ENCODE measurements at places on chromosomes 5 and 9.

- no peak for DNase-seq
These were observed 135.1 kb downstream of the SIL1 start for GRCh38 chr5:139062910-139063663.

GRCh38 chr9:125536167-125536772, 170.7 kb downstream of the MAPKAP1 start:
- DNase-seq, result no peak

DNA sequence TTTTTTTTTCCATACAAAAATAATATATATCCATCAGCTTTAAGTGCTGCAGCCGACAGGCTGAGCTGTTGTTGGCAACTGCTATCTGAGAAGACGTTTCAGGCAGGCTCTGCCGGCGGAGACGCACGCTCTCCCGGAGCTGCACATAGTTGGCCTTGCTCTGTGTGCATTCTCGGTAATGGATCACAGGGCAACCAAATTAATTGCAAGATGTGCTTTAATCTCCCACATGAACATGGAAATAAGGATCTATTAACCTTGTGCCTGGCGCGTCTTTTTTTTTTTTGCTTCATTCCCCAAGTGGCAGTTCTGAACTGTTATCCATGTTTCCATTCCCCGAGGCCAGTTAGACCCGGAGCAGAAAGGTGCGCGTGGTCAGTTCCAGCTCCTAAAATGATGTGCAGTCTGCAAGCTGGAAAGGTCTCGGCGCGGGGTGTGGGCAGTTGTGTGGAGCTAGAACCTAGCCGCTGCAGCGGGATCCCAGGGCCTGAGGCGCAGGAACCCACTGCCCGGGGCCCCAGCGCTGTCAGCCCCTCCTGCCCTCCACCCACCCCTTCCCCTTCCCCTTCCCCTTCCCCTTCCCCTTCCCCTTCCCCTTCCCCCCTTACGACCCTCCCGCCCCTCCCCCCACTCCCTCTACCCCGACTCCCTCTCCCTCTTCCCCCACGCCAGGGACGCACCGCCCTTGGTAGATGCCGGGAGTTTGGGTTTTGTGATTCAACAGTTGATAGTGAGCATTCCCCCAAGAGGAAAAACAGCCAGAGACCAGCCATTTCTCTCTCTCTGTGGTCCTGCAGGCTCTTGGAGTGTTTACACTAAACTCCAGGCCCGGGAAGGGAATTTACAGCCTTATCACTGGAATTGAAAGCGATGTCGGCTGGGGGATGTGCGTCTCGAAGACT, 137.8 kb downstream of the CEP120 start:
- DNase-seq, result peak; percentile 75

GRCh38 chr5:134844252-134844651, 1.5 kb upstream of the C5orf24 start:
- DNase-seq, result no peak

- peak; percentile 9 for DNase-seq
These were observed 309.6 kb downstream of the EPB41L4A start for GRCh38 chr5:112109331-112110007.

DNA sequence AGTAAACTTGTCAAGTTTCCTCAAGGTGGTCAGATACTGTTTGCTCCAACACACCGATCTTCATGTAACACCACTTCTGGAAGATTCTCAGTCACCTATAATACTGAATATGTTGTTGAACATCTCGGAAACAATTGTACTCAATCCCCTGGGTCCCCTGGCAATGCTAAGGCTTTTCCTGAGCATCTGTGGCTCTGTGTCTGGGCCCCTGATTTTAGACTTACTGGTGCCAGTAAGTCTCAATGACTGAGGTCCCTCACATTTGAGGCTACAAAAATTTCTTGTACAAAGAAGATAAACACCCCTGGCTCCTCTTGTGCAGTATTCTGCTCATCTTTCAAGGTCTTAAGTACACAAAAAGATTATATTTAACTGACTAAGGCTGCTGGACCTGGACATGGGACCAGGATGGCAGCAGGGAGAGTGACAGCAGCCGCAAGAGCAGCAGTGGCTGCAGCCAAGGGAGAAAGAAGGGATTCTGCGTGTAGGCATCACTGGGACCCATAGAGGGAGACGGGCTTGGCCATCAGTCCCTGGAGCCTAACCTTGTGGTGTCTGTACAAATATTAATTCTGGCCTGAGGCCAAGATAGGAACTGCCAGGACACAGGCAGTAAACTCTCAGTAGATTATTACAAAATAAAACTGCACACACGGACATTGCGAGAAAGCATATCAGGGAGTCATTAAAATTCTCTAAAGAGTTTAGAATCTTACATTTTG, 49.0 kb upstream of the TNPO1 start:
- DNase-seq, result peak; percentile 3

DNA sequence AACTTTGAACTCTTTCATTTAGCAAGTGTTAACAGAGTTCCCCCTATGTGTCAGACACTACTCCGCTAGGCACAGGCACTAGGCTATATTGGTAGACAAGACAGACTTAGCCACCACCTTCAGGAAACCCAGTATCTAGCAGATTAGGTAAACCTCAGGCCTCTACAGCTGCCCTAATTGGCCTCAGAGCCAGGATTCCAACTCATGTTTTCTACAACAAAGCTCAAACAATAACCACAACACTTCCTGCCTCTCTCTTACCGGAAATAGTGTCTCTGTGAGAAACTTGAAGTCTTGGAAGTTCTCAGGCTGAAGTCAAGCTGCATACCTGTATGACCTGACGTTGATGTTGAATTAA, 116.6 kb upstream of the SLC44A1 start:
- DNase-seq, result no peak

DNA sequence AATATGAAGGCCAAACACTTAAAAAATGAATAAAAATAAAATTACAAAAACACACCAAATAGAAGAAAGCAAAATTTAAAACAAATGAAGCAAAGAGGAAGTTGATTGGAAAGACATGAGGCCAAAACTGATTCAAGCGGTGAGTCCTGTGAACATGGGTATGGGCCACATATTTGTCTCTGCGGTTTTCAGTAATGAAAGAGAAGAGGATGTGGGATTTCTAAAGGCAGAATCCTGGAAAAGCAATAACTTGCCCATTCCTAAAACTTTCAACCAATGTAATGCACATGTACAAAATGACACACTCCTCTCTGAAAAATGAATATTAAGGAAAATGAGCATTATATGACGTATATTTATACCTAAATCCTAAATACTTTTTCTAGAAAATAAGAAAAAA, 263.7 kb downstream of the SEMA5A start:
- DNase-seq, result no peak

DNA sequence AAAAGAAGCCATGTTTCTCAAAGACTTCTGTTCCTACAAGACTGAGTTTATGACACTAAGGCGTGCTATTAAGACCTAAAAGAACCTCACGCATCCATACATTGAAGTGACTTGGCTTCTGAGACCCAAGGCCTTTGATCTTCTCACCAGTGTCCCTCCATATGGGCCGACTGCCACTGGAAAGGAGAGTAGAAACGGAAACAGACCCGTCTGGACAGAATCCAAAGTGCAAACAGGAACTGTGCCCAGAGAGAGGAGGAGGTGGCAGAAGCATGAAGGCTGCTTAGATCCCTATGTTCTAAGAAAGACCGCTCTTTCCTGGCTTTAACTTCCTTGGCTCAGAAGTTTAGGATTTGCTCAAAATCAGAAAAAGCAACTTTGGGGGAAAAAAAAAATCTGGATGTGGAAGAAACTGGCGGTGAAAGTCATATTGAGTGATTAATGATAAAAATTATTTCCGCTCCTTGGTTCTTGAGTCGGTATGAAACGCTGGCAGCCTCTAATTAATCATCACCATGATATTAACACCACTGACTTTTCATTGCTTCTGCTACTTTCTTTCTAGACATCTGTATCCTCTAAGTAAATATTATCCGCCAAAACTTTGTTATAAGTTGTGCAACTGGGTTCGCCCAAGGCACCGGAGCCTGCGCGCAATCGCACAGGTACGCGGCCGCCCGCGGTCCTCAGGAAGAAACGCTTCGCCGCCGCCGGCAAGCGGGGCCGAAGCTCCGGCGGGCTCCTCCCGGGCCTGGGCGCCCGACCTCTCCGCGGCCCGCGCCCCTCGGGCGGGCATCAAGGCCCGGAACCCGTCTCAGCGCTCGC, 726 bp downstream of the DAP start:
- DNase-seq, result peak; percentile 37

DNA sequence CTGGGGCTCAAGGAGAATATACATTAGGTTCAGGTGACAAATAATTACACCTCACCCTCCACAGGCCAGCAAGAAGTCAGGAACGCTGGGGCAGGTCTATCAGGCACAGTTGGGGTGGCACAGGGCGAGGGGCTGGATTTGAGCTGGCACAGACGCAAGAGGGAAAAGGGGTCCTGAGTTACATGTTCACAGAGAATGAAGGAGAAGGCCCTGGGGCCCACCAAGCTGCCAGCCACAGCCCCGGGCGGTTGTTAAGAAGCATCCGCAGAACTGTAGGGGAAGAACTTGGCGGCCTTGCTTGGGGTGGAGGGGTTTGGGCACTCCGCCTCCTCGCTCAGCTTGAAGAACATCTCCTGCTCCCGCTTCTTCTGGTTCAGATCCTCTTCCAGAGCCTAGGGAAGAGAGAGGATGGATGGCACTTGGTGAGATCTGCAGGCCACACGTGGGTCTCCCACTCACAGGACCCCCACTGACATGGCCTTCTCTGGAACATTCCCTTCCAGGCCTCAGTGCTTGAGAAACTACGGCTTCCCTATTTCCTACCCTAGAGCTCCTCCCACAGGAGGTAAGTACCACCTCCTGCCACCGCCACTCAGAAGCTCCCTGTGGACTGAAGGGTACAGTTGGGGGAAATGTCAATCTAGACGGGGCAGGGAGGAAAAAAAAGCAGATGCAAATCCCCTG, 38.3 kb upstream of the FBXW11 start:
- DNase-seq, result peak; percentile 77
